Activated naive CD4-positive, alpha-beta T cell treated with anti-CD3 and anti-CD28 coated beads for 36 hours (primary cell): ENCODE measurements at places on chromosomes 4 and X. TPM values are rescaled to one million over a fixed set of nuclear protein-coding genes. Genes with fewer than 3 reads are reported as not detected.

The NUDT10 gene
- total RNA-seq: 0.95 TPM

The ZFP92 gene
- 0.74 TPM for total RNA-seq

The MAGEA12 gene
- not detected for total RNA-seq

The NAP1L5 gene
- 3.9 TPM for total RNA-seq

The AFM gene
- not detected for total RNA-seq

The HEPH gene
- not detected for total RNA-seq

The CSN1S1 gene
- not detected for total RNA-seq

The INPP4B gene
- 60.5 TPM for total RNA-seq

The CTAG1A gene
- total RNA-seq: not detected

The PFKFB1 gene
- total RNA-seq: 0.45 TPM

The MMRN1 gene
- 0.05 TPM for total RNA-seq

The SYP gene
- 2.5 TPM for total RNA-seq

The CORIN gene
- 0.07 TPM for total RNA-seq

The RPS6KA6 gene
- not detected for total RNA-seq

The CTAG2 gene
- total RNA-seq: not detected

The WNK3 gene
- 0.25 TPM for total RNA-seq

The SSX4 gene
- total RNA-seq: not detected

The COL25A1 gene
- total RNA-seq: not detected

The GABRA4 gene
- not detected for total RNA-seq

The KLHL4 gene
- total RNA-seq: not detected

The CT45A1 gene
- total RNA-seq: not detected

The VSIG4 gene
- total RNA-seq: not detected

The BEX5 gene
- 7.2 TPM for total RNA-seq

The DUSP21 gene
- not detected for total RNA-seq

The SLC10A6 gene
- total RNA-seq: not detected

The METAP1 gene
- total RNA-seq: 70.1 TPM

The DDX53 gene
- not detected for total RNA-seq

The ZNF732 gene
- not detected for total RNA-seq

The GAGE13 gene
- not detected for total RNA-seq

The CLDN22 gene
- not detected for total RNA-seq
